ENCODE measurements at places on chromosomes 3 and 15.

DNA sequence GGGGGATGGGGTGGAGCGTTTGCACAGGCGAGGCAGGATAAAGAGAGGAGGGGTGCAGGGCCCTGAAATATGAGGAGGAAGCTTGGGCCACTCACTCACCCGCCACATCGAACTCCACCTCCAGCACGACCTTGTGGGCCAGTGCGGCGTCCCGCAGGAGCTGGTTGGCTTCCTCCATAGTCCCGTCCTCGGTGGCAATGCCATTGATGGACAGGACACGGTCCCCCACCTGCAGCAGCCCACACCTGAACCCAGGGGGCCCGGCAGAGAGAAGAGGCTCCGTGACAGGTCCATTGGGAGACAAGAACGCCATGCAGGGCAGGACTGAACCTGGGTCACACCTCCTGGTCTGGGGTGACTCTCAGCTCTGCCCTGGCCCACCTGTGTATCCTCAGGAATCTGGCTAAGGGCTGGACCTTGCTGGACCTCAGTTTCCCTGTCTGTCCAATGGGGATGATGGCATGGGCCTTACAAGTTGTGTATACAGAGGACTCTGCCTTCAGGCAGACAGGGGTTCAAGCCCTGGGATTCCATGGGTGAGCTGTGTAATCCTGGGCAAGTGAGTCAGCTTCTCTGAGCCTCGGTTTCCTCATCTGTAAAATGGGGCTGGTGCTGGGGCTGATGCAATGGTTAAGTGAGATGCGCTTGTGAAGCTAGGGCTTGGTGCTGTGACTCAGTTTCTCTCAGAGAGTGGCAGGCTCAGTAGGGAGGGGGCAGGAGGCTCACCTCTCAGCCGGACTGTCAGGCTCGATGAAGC, 26.4 kb downstream of the GRIP2 start:
- no peak for DNase-seq

DNA sequence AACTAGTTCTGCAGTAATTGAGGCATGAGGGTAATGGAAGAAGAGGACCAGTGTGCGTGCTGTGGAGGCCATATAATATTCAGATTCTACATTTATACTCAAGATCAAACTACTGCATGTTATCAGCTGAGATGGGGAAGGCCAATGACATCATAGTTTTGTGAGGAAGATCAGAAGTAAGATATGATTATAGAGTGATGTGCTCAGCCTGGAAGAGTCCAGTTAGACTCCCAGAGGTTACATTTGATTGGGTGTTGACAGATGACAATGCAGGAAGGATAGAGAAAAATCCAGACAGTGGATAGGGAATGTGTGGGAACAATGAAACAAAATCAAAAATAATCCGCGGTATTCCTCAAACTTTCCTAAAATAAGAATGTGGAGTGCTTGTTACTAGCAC, 35.4 kb downstream of the GOLIM4 start:
- no peak for DNase-seq

DNA sequence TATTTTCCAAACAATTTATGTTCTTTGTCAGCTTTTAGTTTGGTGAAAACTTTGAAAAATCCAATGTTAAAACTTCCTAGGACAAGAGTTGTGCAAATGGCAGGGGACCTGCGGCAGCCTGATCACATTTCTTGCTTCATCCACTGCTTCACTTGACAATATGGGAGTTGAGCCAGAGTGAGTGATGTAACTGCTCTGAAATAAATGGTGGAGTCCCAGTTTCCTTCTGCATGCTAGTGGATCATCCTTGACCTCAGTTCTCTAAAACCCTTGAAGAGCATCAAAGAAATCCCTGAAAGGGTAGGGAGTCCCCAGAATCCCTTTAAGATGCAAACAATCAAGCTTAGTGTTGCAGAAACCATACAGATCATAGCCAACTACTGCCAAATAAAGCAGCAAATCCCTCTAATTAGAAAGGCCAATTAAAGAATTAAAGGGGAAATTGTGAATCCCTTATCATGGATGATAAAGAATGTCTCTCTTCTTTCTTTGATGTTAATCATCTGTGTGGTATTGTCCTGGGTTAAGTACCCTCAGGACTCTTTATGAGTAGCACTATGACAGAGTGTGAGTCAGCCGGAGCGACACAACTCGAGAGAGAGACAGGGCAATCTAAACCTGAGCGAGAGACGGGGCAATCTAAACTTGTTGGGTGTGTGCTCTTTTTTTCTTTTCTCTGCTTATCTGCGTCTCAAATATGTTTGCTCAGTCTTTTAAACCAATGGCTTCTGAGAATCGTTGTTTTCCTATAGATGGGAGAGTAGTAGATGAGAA, 41.8 kb upstream of the GAP43 start:
- DNase-seq: no peak

- peak; percentile 63 for DNase-seq
Observed at GRCh38 chr3:151412989-151413388, 28.4 kb upstream of the P2RY12 start.

DNA sequence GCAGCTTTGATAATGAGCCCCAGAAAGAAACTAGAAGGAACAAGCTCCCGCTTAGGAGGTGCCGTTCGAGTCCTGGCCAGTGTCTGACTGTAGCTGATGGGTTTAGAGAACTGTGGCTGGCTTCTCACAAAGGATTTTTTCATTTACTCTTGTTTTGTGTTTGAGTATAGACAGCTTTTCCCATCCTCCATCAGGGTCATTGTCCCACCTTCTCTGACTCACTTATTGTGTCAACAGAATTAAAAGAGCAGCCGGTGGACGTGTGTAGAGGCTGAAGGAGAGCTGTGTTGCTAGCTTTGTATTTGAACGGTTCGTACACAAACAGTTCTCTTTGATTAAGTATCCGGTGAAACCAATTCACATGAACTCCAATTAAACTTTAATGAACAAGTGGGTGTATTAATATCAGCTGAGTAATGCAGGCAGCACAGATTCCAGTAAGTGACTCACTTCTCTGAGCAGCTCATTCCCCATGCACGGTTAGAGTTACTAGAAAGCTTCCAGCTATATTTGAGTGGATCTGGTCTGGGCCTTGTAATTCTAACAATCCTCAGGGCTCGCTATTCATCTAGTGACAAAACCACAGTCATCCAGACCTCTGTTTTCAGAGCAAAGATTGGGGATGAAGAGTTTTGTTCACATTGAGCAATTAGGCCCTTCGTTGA, 141.0 kb downstream of the LPP start:
- DNase-seq: no peak

- no peak for DNase-seq
Observed at GRCh38 chr3:150393745-150394144, 14.4 kb upstream of the TSC22D2 start.

GRCh38 chr3:147368561-147369221, 37.7 kb downstream of the ZIC4 start:
- no peak for DNase-seq

- no peak for DNase-seq
Observed at GRCh38 chr3:35785234-35785888, 146.0 kb downstream of the ARPP21 start.

DNA sequence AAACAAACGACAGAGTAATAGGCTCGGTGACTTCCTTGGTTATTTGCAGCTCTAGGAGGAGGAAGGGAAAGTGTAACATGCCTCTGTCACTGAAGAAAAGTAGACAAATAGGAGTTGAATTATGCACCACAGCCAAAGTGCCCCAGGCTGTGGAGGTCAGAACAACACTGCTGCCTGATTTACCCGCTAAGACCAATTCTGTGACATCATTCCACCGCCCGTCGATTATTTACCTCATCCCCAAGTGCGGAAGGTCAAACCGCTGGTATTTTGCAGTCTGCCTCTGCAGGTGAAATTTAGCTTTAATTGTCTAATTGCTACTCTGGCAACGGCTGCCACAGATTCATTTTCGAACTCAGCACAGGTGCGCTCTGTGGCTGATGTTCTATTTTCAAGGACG, 106.3 kb upstream of the PRICKLE2 start:
- DNase-seq: no peak

- DNase-seq: no peak
Observed at GRCh38 chr3:6216135-6217026, 644.5 kb upstream of the GRM7 start.

GRCh38 chr15:99098426-99098825, 6.5 kb upstream of the SYNM start:
- DNase-seq: no peak

DNA sequence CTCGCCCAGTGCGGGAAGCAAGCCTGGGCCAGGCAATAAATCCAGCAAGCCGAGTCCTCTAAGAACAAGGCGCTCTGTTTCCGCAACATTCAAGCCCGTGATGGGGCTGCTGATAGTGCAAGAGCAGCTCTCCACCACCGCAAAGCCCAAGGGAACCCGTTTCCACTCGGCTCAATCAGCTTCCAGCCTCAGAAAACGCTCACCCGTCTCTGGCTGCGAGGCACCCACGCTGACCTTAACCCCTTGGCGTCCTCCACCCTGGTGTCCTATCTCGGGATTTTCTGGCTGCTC, 17.8 kb downstream of the SPATA12 start:
- peak; percentile 36 for DNase-seq

DNA sequence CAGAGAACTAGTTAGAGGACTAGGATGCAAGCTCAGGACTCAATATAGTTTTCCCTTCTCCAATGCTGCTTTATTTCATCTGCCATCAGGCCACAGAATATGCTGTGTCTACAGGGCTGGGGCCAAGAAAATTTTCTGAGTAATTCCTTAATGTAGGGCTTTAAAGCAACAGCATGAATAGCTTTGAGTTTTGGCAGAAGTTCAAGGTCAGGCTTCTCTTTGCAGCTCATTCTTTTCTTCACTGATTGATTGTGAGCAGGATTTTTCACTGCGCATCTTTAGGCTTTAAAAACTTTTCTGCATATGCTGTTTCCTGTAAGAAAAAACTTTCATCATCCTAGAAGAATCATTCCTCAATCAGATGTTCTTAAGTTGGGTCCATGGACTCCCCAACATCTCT, 4.6 kb downstream of the TMEM108 start:
- DNase-seq: no peak

GRCh38 chr3:117526470-117527079, 817.0 kb downstream of the TUSC7 start:
- DNase-seq: peak; percentile 24

- no peak for DNase-seq
Observed at GRCh38 chr3:85875589-85875988, 916.8 kb downstream of the CADM2 start.

GRCh38 chr3:26592451-26592850, 30.1 kb upstream of the LRRC3B start:
- no peak for DNase-seq

- no peak for DNase-seq
Observed at GRCh38 chr3:156668073-156668763, 6.2 kb upstream of the TIPARP start.

- no peak for DNase-seq
Observed at GRCh38 chr15:57634290-57634689, 42.6 kb downstream of the MYZAP start.

- DNase-seq: no peak
Observed at GRCh38 chr3:100603469-100603868, 5.9 kb upstream of the ADGRG7 start.

DNA sequence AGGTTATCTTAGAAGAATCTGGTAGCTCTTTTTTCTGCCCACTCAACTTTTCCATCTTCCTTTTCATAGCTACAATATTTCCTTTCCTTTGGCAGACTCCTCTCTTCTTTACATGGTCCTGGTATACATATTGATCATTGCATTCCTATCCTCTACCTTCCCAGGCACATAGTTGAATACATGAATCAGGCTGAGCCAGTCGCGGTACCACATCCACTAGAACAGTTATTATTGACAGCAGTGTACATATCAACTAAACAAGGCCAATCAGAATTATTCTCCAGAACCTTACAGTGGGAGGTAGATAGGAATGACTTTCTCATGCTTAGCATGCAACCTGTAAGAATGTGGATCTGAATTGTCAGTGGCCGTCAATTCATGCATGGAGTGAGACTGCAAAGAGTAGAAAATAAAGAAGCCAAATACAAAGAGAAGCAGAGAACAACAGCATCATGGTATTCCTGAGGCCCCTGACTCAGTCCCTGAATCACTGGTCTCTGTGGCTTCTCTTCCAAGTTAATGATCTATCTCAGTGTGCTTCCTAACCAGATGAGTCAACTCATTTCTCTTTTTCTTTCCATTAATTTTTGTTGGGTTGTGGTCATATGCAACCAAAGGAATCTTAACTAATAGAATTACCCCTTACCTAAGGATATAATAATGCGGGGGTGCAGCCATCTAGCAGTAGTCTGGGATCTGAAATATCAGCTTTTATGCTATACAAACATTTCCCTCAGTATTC, 60.9 kb upstream of the DCBLD2 start:
- no peak for DNase-seq

DNA sequence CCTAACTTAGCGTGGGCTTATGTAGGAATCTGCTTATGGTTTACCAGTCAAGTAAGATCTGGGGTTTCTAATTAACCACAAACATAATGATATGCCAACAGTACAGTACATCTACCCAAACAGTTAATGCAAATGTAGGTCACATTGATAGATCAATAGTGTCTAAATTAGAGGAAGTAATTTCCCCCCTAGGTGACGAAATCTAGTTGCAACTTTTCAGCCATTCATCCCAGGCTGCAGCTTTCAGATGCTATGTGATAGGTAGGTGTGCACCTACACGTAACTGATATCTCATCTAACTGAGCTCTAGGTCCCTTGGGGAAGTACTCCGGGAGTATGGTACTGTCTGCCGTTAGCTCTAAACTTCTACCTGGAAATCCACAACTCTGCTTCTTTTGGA, 57.2 kb downstream of the CRTC3 start:
- no peak for DNase-seq

- DNase-seq: no peak
Observed at GRCh38 chr3:158839966-158840365, 38.1 kb downstream of the MFSD1 start.

DNA sequence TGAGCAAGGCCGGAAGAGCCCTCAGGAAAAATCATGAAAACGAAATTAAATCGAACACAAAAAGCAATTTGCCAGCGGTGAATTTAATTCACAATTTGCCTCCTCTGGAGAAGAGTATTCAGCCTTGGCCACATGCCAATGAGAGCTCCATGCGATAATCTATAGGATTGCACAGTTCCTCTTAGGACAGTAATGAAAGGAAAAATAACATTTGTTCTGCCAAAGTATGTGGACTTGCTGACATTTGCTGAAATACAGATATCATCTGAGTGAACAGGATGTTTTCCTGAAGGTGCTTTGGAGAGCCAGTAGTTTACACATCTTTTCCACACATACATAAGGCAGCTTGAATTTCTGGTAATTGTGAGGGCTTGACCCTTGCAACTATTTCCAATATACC, 188.6 kb upstream of the PDZRN3 start:
- DNase-seq: no peak

GRCh38 chr3:127072971-127073783, 90.3 kb downstream of the PLXNA1 start:
- no peak for DNase-seq

DNA sequence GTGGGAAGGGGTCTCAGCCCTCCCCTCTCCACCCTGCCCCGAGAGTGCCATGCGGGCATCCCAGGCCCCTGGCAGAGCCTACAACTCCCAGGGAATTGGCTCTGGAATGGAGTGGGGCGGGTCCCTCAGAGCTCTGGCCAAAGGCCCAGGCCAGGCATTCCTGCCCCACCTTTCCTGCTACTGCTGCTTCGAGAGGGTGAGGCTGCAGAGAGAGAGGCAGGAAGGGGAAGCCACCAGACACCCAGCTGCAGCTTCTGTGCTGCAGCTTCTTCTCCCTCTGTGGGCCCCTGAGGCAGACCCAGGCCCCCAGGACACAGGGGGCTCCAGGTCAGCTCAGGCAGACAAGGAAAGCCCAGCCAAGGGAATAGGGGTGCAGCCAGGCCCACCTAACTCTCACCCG, 2.7 kb downstream of the ALS2CL start:
- DNase-seq: no peak
